ENCODE measurements at places on chromosomes 16 and 17.

DNA sequence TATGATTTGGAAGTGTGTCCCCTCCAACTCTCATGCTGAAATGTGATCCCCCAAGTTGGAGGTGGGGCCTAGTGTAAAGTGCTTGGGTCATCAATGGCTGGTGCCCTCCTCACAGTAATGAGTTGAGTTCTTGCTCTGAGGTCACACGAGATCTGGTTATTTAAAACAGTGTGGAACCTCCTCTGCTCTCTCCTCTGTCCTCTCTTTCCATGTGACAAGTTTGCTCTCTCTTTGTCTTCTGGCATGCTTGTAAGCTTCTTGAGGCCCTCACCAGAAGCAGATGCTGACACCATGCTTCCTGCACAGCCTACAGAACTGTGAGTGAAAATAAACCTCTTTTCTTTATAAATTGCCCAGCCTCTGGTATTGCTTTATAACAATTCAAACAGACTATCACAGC lies 19.9 kb downstream of the BRIP1 start:
- DNase-seq = no peak

DNA sequence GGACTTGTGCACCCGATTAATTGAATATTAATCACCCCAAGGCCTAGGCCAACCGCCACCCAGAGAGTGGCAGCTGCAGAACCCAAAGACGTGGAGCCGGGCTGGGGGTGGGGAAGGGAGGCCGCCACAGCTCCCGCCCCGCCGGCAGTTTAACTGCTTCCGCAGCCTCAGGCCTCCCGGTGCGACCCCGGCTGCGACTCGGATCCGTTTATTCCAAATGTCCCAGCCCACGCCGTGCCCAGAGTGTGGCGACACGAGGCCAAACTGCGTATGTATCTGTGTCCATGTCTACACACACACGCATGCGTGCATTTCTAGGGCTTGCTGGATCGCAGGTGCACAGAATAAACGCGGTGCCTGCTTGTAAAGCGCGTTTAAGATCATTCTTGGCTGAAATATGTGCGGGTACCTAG lies 802 bp upstream of the TOB1 start:
- DNase-seq = peak; percentile 67

- DNase-seq = no peak
Observed at GRCh38 chr17:9386401-9386800, 189.2 kb downstream of the STX8 start.

- no peak for DNase-seq
Observed at GRCh38 chr17:27296428-27296979, 2.6 kb downstream of the WSB1 start.

DNA sequence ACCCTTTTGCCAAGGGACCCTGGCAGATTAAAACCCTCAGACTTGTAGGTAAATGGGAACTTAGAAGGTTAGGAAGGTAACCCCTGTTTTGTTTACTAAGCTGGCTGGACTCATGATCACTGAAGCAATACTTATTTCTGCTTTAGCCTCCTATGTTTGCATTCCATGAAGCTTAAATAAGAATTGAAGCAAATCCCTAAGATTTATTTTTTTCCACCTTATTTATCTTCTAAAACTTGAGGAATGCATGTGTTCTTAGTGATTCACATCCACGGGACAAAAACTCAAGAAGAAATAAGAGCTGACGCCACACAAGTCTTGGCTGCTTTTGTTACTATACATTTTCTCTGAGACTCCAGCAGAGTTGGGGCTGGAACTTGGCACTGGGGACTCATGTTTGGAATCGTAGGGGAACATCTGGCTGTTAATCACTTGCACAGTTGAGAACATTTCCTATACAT lies 35.5 kb downstream of the CLUAP1 start:
- no peak for DNase-seq

- DNase-seq = no peak
Observed at GRCh38 chr16:53689636-53690035, 14.0 kb downstream of the RPGRIP1L start.
